ENCODE measurements at places on chromosomes 7 and 10.

DNA sequence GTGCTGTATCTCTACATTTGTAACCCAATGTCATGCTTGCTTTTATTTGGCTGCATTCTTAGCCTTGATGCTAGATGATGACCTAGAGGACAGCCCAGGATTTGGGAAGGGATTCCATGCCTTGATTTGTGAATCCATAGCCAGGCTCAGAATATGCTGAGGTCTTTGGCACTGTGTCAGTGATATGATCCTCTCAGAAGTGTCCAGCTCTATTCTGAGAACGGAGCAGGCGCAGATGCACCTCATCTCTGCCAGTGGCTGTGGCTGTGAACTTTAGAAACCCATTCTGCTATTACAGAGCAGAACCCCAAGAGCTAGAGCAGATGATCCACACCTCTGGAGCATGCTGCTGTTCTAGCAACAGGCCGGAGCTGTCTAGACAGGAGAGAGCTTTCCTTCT is 212.8 kb downstream of the TRIL start:
- DNase-seq = no peak

DNA sequence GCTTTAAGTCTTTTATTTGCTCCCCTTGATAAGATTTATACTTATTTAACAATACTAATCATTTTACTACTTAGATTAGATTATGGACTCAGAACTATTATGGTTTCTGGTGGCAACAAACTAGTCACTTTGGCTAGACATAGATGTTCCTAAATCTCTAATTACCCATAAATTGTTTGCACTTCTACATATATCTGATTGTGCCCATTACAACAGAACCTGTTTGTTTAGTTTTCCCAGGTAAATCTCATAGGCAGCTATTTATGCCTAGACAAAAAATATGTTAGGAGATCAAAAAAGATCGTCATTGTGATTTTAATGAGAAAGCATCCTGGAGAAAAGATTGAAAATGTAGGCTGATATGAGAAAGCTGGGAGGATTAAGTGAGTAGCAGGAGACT is 14.4 kb downstream of the UBN2 start:
- peak; percentile 78 for DNase-seq

GRCh38 chr10:60964257-60965235 is 20.6 kb upstream of the RHOBTB1 start:
- peak; percentile 47 for DNase-seq

DNA sequence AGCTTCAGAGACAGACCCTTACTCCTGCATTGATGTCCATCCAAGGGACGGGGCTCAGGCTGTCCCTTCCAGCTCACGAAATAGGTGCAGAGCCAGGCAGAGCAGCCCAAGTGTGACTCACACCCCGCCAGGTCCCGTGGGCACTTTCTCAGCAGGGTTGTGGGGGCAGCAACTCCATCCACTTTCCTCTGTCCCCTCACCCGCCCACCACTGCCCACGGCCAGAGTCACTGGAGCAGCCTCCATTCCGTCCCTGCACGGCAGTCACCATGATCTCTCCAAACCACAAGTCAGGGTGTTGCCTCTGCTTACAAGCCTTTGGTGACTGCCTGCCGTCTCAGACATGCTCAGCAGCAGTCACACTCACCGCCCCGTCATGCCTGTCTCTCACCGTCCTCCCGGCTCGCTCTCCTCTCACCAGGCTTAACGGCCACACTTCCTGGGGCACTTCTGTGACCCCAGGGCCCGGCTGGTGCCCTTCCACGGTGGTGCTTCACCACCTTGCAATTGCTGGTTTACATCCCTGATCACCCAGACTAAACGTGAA is 39.3 kb downstream of the CALML3 start:
- DNase-seq = no peak
